ENCODE measurements at places on chromosomes 2 and 18.

DNA sequence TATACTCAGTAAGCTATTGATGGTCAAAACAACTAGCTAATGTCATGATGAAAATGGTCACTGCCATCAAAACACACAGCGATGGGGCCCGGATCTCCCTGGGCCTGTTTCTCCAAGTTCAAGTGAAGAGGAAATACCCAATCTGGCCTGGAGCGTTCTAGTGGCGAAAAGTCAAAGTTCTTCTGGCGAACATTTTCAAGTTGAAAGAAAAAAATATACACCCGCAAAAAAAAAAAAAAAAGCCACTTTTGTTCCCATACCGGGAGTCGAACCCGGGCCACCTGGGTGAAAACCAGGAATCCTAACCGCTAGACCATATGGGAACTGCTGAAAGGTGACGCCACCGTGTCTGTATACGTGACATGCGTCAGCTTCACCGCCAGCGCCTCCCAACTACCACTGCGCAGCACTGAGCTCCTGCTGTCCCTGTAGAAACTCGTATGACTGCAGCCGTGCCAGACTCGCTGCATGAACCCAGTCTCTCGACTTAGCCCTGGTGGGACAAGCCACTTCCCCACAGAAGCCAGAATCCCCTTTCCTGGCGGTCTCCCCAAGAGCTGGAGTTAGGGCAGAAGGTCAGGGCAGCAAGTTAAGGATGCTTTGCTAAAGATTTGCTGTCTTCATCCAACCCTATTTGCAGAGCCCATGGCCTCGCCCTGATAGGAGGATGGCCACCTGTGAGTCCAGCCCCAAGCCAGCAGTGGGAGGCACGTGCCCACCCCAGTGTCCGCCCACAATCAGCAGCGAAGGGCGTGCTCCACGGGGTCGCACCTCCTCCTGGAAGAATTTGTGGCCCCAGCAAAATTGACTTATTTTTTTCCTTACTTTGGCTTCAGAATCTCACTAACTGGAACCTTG lies 5.6 kb upstream of the IMP4 start:
- peak; percentile 25 for DNase-seq

GRCh38 chr18:3170441-3171161 lies 49.2 kb downstream of the MYOM1 start:
- DNase-seq: no peak

GRCh38 chr2:223586261-223586660 lies 15.9 kb downstream of the SCG2 start:
- no peak for DNase-seq

DNA sequence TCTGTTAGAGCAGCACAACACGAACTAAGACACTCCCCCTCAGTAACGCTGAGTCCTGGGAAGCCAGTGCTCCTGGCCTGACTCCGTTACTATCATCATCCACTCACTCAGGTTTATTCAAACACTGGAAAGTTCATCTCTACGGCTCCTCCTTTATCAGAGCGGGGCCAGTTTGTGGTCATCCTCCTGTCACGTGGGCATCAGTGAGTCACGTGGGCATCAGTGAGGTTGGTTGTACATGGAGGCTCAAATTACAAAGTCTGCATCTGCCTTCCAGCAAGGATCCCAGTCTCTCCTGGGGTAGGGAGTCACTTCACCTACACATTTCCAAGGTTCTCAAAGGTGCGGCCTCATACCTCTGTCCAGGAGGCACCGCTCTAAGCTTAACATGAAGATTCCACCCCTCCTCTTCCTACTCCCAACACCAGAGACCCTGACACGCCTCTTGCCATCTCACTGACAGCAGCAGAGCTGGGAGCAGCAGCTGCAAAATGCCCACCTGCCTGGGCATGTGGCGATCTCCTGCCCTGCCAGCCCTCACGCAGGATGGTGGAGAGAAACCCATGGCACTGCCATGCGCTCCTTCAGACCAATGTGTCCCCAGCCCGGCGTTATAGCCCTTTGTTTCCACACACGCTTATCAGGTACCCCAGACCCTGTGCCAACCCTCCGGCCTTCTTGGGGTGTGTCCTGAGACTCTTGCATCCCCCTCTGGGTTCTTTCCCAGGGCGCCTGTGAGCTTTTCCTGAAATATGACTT lies 99.2 kb upstream of the PTPRM start:
- DNase-seq: no peak

DNA sequence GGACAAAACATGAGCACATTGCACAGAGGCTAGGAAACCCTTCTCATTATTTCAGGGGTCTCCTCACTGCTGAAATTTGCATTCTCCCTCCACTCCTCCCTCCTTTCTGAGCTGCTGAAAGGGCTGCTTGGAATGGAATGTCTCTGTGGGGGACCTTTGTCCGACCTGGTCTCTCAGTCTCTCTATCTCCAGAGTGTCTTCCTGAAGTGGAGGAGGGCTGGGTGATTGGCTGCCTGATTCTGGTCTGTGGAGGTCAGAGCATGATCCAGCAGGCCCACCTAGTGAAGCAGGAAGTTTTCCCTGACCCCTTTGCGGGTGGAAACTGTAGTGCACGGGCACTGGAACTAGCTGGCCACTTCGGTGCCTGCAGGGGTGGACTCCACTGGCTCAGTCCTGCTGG lies 560.5 kb upstream of the HS6ST1 start:
- no peak for DNase-seq

DNA sequence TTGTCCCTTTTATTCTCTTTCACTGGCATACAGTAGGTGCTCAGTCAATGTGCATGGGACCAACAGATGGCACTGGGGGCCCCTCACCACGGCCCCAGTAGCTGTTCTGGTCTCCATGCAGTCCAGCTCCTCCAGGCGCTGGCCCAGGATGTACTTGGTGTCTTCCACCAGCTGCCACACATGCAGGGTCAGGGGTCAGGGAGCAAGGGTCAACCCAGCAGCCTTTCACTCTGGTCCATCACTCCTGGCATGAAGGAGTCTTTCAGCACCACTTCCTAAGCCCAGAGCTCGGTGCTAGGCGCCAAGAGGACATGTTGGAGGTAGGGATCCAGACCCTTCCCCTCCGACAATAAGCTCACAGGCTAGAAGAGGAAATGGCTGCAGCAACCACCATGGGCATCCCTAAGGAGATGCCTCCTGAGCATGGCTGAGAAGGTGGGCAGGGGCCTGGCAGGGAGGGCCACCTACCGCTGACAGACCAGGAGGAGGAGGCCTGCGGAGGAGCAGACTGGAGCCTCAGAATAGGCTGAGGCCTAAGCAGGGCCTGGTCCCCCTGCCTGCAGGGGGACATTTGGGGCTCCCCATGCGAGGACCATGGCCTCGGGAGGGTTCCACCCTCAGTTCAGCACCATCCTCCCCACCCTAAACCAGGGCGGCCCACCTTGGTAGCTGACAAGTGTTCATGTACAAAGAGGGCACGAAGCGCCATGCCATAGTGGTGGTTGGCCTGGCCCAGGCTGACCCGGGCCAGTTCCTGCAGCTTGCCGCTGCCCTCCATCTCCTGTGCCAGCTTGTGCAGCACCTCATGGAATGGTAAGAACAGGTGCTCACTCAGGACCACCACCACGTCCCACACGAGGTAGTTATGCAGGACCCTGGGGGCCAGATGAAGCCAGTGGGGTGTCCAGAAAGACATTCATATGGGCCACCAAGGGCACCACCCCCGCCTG lies 10.2 kb downstream of the ALPG start:
- DNase-seq: no peak

GRCh38 chr2:54555318-54555837 lies 99.3 kb downstream of the SPTBN1 start:
- DNase-seq: no peak

DNA sequence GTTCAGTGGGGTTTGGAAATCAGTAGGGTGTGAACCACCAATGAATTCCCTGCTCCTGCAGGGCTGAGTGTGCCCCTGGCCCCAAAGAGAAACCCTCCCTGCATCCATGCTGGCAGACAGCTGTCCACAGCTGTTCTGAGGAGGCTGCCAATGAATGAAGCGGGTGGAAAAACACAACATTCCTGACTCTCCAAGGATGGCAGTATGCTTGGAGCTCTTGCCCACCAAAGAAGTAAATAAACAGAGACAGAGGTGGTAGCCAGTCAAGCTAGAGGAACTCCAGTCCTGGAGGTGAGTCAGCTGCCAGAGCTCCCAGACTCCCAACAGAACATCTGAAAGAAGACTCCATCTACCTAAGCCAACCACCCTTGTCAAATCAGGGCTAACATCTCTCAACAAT lies 6.2 kb downstream of the ZBTB7C start:
- DNase-seq: no peak

DNA sequence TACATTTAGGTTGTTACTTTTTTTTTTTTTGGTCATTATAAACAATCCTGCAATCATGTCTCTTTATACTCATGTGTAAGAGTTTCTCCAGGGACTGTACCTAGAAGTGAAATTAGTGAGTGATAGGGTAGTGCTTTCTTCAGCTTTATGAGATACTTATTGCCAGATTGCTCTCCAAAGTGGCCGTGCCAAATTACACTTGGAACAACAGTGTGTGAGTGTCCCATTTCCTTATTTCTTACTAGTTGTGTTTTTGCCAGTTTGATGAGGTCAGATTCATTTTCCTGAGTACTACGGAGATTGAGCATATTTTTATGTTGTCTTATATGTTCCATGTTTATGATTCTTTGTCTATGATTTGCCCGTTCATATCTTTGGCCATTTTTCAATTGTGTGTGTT lies 39.2 kb downstream of the GALNT1 start:
- no peak for DNase-seq

DNA sequence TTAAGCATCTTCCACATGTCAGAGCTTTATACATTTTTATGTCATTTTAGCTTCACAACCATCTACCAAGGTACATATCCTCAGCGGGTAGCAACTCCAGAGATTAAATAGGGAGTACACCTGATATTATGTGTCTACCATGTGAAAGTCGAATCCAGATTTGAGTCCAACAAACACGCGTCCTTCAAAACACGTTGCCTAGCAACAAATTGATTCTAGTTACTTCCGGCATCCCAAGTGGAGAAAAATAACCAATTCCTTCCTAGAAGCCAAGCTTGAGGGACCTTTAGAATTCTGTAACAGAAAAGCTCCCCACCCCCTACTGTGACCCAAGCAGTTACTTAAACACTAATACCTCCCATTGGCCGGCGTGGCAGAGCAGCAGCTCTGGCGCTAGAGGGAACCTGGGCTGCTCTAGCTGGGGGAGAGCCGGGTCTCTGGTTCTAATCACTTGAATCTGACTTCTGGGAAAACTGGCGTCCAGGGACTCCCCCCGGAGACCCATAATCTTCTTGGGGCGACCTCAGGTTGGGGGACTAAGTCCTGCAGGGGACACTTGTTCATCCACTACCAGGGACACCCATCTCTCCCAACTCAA lies at the start of gene ERICH2:
ERICH2 (plus strand) TSS at position 371 of the 598 bp plus-strand sequence. CDS start 304 bp downstream, outside the sequence.
- DNase-seq: peak; percentile 32

DNA sequence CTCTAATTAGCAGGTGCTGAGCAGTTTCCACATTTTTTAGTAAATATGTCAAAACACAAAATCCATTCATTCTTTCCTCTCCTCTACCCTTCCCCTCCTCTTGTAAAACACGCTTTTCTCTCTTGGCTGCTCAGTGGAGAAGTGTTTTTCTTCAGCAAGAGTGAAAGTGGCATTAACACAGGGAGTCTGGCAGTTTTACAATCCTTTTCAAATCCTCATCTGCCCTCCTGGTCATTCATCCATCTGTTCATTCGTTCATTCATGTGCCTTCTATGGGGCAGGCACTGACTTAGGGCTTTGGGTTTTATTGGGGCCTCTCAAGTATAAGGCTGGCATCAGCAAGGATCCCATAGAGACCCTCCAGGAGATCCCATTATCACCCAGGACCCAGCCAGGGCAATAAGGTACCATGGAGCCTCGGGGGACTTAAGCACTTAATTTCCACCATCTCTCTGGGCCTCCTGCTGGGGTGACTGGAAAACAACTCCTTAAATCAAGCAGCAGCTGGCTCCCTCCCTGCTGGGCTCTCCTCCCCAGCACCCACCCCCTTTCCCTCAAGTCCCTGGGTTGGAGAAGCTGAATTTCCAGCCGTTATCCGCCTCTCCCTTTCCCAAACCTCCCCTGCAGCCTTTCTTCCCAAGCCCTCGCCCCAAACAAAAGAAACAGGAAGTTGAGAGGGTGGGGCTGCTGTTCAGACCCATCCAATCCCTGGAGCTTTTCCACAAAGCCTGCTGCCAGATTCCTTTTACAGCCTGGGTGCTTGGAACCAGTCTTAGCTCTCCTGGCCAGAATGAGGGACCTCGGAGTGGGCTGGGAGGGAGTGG lies 32.6 kb downstream of the MARCHF4 start:
- DNase-seq: no peak

- DNase-seq: no peak
These were observed 3.0 kb upstream of the HS1BP3 start for GRCh38 chr2:20653695-20654534.

DNA sequence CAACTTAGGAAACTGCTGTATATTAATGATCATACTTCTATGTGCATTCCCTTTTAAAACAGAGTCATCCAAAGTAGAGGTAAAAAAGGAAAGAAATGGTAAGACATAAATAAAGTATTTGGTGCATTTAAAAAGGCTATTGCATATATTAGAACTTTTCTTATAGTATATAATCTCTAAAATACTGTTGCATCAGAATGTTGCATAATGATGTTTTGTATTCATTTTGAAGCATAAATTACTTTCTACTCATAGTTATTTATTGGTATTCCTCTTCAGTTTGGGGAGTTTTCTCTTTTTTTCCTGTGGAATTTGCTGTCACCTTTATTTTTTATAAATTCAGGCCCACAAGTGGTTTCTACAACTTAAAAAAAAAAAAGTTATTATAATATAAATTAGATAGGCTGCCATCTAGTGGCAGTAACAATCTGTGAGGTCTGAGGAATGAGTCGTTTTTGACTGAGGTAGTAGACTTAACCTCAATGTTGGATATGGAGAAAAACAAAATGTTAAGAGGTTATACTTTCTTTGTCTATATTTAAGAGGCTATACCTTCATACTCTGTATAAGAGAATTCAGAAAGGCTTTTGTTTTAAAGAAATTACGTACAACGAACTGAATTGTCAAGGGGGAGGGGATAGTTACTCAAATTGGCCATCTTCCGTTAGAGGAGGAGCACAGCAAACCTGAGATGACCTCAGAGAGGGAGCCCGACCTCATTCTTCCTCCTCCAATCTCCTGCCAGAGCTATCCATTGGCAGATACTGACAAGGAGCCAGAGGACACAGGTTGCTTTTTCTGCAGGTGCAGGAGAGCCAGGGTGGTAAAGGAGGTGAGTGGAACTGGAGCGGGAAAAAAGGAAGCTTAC lies 23.8 kb downstream of the ANKAR start:
- peak; percentile 59 for DNase-seq

DNA sequence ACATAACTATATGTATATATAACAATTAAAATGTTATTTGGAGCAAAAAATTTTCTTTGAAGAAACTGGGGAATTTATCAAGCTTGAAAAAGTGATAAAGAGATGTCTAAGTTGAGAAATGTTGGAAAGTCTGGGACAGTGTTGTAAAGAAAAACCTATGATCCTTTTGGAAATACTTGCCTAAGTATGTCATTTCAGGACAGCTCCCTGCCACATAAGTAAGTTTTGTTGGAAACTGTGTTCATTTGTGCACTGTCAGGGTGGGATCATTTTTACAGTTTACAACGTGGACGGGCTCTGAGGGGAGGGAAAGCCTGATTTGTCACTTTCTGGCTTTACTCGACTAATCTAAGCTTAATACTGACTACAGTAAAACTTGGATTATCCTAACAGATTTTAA lies 10.4 kb upstream of the COL3A1 start:
- DNase-seq: no peak

All from CD4-positive, alpha-beta T cell treated with Interleukin-15 for 4 hours (primary cell).